Osteoblast (primary cell): ENCODE measurements at places on chromosomes 3 and 15. TPM values are rescaled to one million over a fixed set of nuclear protein-coding genes. Genes with fewer than 3 reads are reported as not detected.

The SLC25A20 gene
- 11.2 and 11.9 TPM in 2 replicates for total RNA-seq

The CCDC66 gene
- total RNA-seq = 34.7 and 48.0 TPM in 2 replicates

GRCh38 chr15:77720655-77721054, 87.9 kb upstream of the LINGO1 start:
- no peak for DNase-seq

The GPR149 gene
- total RNA-seq = not detected in 2 replicates

The PIGZ gene
- total RNA-seq = 2.9 and 4.0 TPM in 2 replicates

DNA sequence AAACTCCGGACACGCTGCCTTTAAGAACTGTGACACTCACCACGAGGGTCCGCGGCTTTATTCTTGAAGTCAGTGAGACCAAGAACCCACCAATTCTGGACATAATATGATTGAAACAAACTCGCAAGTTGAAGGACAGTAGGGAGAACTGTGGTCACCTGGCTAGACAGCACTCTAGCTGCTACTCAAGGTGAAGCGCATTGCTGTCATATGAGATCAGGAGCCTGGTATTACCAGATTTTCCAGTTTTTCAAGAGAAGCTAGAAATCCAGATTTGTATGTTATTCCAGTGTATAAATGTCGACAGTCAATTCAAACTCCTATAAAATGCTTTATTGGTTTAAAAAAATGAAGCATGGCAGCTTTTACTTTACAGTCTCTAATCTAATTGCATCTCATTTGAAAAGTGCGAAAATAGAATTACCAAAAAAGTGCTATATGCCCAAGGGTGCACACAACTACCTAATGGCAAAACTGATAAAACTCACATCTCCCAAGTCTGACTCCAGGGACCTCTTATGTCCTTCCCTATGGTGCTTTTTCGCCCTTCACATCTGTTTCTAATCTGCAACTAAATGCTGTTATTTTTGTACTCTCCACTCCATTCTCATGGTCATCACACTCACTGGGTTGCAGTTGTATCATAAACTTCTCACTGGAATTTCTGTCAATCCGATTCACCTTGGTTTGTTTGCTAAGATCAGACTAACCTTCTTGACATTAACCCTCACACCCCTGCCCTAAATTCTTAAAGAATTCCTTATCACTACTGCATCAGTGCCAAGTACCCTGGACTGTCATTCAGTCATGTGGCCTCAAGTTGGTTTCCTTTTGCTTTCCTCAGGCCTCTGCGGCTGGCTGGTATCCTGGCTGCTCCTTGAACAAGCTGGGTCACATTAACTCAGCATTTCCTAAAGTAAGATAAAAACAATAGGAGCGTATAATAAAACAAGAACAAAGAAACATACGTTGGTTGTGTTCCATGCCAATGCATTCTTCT, 31.5 kb upstream of the ARHGEF26 start:
- DNase-seq = no peak

DNA sequence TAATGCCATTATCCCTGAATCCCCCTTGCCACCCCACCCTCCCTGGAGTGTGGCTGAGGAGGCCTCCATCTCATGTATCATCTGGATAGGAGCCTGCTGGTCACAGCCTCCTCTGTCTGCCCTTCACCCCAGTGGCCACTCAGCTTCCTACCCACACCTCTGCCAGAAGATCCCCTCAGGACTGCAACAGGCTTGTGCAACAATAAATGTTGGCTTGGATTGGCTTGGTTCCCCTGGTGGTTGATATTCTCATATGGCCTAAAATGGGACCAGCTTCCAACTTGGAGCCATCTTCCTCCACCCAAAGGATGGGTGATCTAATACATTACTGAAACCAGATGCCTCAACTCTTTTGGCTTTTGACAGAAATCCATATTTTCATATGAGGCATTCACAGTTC, 34.9 kb downstream of the VIPR1 start:
- DNase-seq = no peak

DNA sequence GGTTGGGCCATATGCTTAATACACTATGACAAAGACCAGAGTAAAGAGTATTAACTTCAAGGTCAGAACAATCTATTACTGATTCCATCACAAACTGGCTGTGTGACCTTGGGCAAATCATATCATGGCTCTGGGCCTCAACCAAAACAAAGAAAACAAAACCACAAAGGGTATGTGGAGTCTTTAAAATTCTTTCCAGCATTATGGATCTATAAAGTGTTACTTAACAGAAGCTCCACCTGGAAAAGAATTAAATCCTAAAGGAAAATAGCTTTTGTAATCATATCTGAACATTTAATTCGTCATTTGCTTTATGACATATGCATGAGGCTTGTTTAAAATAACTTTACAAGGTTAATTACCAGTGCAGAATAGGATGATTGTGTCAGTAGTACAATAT, 265.5 kb downstream of the SATB1 start:
- no peak for DNase-seq

- DNase-seq = no peak
These were observed 6.6 kb upstream of the HCLS1 start for GRCh38 chr3:121667333-121667732.

The HHATL gene
- total RNA-seq = not detected in 2 replicates

GRCh38 chr3:181363231-181363630, 348.5 kb upstream of the SOX2 start:
- no peak for DNase-seq

DNA sequence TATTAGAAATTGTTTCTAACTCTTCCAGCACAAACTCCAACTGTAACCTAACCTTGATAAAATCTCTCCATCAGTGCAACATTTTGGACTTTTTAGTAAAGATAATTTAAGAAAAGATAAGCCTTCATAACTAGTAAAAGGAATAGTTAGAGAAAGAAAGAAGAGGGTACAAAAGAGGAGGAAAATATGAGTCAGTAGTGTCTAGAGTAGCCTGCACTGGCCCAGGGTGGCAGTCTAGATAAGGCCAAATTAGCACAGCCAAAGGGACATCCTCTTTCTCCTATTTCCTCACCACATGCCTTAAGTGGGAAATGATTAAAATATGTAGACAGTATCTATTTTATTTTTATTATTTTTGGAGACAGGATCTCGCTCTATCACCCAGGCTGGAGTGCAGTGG, 3.7 kb downstream of the PROS1 start:
- DNase-seq = no peak

DNA sequence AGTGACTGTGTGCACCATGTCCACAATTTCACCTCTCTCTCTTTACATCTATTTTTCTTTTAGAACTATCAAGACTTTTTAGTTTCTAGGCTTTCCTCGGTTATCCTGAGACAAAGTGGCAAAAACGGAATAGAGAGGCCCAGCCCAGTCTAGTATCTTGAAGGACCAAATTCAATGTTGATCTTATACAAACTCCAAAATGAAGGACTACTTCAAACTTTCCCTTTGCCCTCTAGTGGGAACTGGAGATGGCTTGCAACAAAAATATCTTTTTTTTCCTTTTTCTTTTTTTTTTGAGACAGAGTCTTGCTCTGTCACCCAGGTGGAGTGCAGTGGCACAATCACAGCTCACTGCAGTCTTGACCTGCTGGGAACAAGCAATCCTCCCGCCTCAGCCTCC, 338.5 kb upstream of the UMPS start:
- no peak for DNase-seq

DNA sequence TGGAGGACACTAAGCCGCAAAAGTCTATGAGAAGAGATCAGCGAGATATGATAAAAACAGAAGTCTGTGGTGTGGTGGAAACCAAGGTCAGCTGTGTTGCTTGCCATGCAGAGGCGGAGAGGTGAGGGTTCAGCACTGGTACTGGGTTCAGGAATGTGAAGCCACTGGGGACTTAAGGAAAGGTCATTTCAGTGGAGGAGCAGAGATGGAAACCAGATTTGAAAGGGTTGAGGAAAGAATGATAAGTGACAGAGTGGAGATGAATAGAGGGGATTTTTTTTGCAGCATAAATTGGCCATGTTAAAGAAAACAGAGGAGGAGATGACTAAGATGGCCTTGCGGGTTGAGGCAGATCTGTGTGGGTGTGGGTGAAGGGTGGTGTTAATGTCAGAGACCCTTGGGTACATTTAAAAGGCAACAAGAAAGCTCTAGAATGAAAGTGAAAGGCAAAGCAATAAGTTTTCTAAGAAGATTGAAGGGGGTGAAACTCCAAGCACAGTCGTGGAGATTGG, 265.5 kb downstream of the ADAMTSL3 start:
- DNase-seq = no peak

The CIAO2A gene
- total RNA-seq = 45.2 and 51.0 TPM in 2 replicates

The KNG1 gene
- not detected in 2 replicates for total RNA-seq

- no peak for DNase-seq
These were observed 126.8 kb downstream of the MDFIC2 start for GRCh38 chr3:70185661-70186060.

- no peak for DNase-seq
These were observed 144.7 kb downstream of the OTOL1 start for GRCh38 chr3:161641287-161641686.

The CCR8 gene
- not detected in 2 replicates for total RNA-seq

DNA sequence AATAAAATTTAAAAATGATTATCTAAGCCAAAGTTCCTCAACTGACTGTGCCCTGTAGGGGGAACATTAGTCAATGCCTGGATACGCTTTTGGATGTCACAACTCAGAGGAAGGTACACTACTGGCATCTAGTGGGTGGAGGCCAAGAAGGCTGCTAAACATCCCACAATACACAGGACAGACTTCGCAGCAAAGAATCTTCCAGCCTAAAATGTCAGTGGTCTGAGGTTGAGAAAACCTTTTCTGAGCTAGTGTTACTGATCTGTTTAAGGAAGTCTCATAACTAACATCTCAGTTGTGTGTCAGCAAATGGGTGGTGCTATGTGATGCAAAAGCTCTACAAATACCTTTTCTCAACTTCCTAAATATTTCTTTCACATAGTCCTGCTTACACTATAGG, 20.9 kb upstream of the LDHAL6B start:
- DNase-seq = no peak

The TMEM158 gene
- total RNA-seq = 4.7 and 9.0 TPM in 2 replicates

GRCh38 chr15:59892985-59893384, 111.1 kb upstream of the FOXB1 start:
- DNase-seq = no peak

DNA sequence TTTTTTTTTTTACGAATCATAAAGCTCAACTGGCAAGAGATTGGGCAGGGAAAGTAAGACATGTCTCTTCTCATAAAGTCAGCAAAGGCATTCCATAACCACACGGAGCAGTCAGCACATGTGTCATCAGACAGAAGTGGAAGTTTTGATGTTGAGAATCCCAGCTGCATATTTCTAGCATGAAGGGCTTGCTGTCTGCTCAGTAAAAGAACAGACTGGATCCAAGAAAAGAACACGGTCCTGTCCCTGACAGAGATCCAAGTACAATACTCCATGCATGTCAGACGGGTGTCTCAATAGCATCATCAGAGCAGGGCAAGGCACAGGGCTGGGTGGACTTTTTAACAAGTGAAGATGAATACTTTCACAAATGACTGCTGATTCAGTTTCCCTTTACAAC, 38.2 kb downstream of the ABI3BP start:
- peak; percentile 90 for DNase-seq

The SLC38A3 gene
- 0.29 and 0.36 TPM in 2 replicates for total RNA-seq

The PLA2G4E gene
- total RNA-seq = not detected in 2 replicates

- DNase-seq = peak; percentile 89
These were observed 10.8 kb downstream of the ZSCAN2 start for GRCh38 chr15:84611631-84612030.

The CLDN16 gene
- total RNA-seq = under 0.01 TPM in 1 of 2 replicates, not detected in the other

The CNTN3 gene
- total RNA-seq = 0.29 and 0.36 TPM in 2 replicates

- DNase-seq = no peak
These were observed 246.4 kb upstream of the TLE3 start for GRCh38 chr15:70343961-70344621.

DNA sequence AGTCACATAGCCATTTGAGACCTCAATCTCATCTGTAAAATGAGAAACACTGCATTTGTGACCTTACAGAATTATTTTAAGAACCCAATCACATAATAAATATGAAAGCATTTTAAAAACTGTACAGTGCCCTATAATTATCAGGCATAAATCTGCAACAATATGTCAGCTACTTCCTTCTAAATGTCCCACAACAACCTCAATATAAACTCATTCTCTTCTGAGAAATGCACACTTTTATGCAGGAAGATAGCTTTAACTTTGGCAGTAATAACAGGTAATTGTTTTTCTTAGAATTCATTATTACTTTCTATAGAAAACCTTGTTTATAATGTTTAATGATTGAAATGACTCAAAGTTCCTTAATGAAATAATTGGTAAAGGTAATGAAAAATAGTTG, 400.7 kb upstream of the AGTR1 start:
- DNase-seq = no peak

DNA sequence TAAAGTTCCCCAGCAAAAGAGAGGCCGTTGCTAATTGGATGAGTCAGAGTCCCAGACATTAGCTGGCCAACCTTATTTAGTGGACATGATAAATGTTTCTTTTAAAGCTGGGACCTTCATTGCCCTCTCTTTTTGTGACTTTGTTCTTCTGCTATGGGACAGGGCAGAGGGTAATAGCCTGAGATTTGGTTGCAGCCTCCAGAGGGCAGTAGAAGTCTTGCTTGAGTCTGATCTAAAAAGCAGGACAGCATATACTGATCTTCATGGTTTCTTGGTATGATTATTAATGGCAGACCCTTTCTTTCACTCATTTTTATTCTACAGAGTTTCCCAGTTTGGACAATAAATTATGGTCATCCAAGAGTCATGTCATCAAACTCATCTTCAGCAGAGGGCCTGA, 25.1 kb upstream of the ZKSCAN7 start:
- DNase-seq = no peak

DNA sequence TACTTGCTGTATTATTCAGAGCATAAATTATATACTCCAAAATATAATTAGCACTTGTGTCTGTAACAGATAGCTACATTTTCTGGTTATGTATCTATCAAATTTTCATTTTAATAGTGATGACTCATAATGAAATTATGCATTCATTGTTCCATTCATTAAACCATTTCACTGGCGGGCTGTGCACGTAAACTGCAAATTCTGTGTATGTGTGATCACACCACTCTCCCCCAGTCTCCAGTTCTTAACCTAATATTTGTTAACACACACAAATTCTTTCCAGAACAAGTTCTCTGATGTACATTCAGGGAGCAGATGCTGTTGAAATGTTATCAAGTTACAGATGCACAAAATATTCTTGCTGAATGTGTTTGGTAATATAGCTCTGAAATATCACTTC, 3.8 kb upstream of the KCNMB2 start:
- no peak for DNase-seq
